ENCODE measurements at places on chromosomes 7 and 10.

- no peaks in the 10 kb centered on the region for H3K4me1 ChIP-seq
- no peak overlapping the region for H3K4me3 ChIP-seq
- ATAC-seq, result no peak
- H3K27me3 ChIP-seq, result peaks cover 33% of the 10 kb centered on the region
Observed at GRCh38 chr10:128380946-128381345, 254.7 kb upstream of the MKI67 start.

GRCh38 chr7:150688630-150689029, 3.1 kb downstream of the GIMAP2 start:
- H3K36me3 ChIP-seq, result peaks cover 25% of the 10 kb centered on the region
- no peak overlapping the region for H3K4me3 ChIP-seq
- H3K4me1 ChIP-seq, result peaks cover 8% of the 10 kb centered on the region

GRCh38 chr10:73655990-73656298, at the start of gene SYNPO2L:
Gene SYNPO2L, minus strand, starts transcription at chr10:73656029. Its CDS starts 107 bp downstream, at chr10:73655922.
- H3K36me3 ChIP-seq, result no peaks in the 10 kb centered on the region
- no peaks in the 10 kb centered on the region for H3K27me3 ChIP-seq
- no peak within 1 kb of the TSS for H3K4me3 ChIP-seq
- H3K27ac ChIP-seq, result no peak within 1 kb of the TSS
- H3K4me1 ChIP-seq, result peaks cover 24% of the 10 kb centered on the region

GRCh38 chr7:140213684-140214074, 36.9 kb upstream of the KDM7A start:
- no peak overlapping the region for H3K4me3 ChIP-seq
- no peaks in the 10 kb centered on the region for H3K4me1 ChIP-seq
- no peak overlapping the region for H3K27ac ChIP-seq
- H3K36me3 ChIP-seq, result no peaks in the 10 kb centered on the region

- peaks cover 43% of the 10 kb centered on the region for H3K36me3 ChIP-seq
- no peak overlapping the region for H3K27ac ChIP-seq
- ATAC-seq, result no peak
- H3K27me3 ChIP-seq, result no peaks in the 10 kb centered on the region
- H3K4me1 ChIP-seq, result peaks cover 7% of the 10 kb centered on the region
- no peak overlapping the region for H3K4me3 ChIP-seq
Observed at GRCh38 chr10:87507879-87508483, 3.3 kb downstream of the MINPP1 start.

GRCh38 chr10:87036623-87037022, 16.5 kb downstream of the FAM25A start:
- H3K4me1 ChIP-seq, result no peaks in the 10 kb centered on the region
- no peak overlapping the region for H3K27ac ChIP-seq
- H3K27me3 ChIP-seq, result no peaks in the 10 kb centered on the region
- H3K36me3 ChIP-seq, result no peaks in the 10 kb centered on the region
- no peak for ATAC-seq
- no peak overlapping the region for H3K4me3 ChIP-seq
